M059J (cell line): ENCODE measurements at places on chromosomes 1 and 21.

- no peak for DNase-seq
Observed at GRCh38 chr1:86487811-86488141, 19.0 kb downstream of the CLCA1 start.

DNA sequence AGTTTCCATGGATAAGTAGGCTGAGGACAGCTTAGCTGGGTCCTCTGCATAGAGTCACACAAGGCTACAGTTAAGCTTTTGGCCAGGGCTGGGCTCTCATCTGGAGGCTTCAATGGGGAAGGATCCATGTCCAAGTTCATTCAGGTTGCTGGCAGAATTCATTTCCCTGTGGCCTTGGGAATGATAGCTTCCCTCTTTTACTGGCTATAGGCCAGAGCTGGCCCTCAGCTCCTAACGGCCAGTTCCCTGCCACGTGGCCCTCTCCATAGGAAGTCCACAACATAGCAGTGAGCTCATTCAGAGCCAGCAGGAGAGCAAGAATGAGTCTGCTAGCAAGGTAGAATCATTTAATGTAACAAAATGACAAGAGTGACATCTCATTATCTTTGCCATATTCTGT is 15.1 kb upstream of the PODN start:
- DNase-seq = peak; percentile 87

GRCh38 chr1:226668173-226668560 is 70.9 kb downstream of the ITPKB start:
- DNase-seq = no peak

DNA sequence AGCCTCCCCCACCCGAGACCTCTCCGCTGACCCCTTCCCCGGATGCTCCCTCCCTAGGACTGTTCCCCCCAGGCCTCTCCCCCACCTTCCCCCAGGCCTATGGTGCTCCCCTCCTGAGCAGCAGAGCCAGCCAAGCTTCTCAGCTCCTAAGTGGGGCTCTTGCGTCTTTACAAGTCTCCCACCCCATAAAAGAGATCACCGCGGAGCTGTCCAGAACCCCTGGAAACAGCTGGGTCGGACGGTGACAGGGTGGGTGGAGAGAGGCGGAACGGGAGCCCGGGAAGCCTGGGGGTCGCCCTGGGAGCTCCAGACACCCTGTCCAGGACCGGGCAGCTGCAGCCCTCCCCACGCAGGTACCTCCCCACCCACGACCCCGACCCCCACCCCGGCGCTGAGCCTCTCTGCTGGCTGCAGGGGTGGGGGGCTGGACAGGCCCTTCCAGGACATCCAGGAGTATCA is 61.2 kb downstream of the WNT9A start:
- DNase-seq = no peak

- no peak for DNase-seq
Observed at GRCh38 chr21:14271053-14271452, 55.1 kb downstream of the RBM11 start.

- DNase-seq = no peak
Observed at GRCh38 chr1:10475510-10475909, 760 bp downstream of the PEX14 start.

- no peak for DNase-seq
Observed at GRCh38 chr1:184959626-184960025, 14.7 kb downstream of the NIBAN1 start.

- peak; percentile 28 for DNase-seq
Observed at GRCh38 chr1:20061866-20062265, 8.1 kb upstream of the PLA2G5 start.

DNA sequence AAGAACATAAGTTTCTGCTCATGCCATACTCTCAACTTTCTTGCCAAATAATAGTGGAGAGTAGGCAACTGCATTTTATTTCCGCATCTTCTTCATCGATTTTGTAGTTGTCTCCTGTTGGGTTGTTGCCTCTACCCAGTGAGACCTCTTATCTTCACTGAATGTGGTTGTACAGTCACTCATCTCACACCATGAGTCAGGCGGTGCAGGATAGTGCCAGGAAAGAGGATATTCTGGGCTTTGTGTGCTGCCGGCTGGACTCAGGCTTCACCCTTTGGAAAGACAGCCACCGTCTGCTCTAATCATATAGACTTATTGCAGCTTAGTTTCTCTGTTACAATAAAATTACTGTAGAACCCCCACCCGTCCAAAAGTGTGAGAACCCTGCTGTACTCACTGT is 154.3 kb upstream of the USP24 start:
- peak; percentile 62 for DNase-seq

DNA sequence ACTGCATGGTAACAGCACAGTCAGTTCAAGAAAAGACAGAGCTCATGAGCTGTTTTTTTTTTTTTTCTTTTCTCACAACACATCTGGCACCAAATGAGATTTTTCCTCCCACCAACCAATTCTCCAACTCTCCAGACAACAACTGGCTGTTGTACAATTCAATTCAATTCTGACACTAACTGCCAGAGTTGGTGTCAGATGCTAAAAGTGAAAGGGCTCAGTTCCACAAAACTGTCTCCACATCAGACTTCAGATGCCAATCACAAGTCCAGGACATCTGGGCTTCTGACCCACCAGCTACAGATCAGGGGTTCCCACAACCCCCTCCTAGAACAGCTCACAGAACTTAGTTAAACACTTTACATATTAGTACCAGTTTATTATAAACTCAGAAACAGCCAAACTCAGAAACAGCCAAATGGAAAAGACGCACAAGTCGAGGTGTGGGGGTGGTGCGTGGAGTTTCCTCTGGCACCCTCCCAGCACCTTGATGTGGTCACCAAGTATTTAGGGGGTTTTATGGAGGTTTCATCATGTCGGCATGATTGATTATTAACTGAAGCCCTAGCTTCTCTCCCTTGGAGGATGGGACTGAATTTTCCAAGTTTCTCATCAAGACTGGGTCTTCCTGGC is 39.2 kb upstream of the LRRC8D start:
- DNase-seq = no peak

- peak; percentile 4 for DNase-seq
Observed at GRCh38 chr1:171645553-171646248, 6.8 kb downstream of the MYOC start.

DNA sequence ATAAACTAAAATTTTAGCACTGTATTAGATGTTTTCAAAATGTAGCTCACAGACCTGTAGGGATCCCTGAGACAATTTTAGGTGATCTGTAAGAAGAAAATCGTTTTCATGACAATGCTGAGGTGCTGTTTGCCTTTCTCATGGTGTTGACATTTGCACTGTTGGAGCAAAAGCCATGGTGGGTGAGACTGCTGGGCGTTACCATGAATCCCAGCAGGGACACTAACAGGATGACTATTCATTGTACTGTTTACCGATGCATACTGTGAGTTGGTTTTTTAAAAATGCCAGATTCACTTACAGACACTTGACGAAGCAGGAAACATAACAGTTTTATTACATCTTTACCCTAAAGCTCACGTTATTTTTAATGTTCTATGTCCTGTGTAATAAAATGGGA is 468.5 kb downstream of the PCP4 start:
- no peak for DNase-seq

GRCh38 chr1:239128541-239128940 is 257.8 kb upstream of the CHRM3 start:
- no peak for DNase-seq

DNA sequence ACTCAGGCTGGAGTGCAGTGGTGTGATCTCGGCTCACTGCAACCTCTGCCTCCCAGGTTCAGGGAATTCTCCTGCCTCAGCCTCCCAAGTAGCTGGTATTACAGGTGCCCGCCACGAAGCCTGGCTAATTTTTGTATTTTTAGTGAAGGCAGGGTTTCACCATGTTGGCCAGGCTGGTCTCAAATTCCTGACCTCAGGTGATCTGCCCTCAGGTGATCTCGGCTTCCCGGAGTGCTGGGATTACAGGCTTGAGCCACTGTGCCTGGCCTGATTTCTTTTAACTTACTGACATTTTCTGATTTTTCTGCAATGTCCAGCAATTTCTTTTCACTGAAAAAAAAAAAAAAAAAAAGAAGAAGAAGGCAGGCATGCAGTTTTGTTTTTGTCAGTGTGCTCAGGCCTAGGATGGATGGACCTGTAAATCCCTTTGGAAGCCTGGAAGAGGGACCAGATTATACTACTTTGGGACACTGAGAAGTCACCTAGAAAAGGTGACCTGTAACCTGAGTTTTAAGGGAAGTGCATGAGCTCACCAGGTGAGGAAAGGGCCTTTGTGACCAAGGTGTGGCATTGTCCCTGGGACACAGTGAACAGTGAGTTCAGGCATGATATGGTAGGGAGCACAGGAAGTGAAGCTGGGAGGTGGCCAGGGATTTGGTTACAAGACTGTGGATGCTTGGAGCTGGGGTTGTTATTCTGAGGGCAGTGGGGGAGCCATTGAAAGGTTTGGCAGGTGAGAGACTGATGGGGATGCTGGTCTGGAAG is 2.7 kb upstream of the TMEM61 start:
- DNase-seq = no peak

DNA sequence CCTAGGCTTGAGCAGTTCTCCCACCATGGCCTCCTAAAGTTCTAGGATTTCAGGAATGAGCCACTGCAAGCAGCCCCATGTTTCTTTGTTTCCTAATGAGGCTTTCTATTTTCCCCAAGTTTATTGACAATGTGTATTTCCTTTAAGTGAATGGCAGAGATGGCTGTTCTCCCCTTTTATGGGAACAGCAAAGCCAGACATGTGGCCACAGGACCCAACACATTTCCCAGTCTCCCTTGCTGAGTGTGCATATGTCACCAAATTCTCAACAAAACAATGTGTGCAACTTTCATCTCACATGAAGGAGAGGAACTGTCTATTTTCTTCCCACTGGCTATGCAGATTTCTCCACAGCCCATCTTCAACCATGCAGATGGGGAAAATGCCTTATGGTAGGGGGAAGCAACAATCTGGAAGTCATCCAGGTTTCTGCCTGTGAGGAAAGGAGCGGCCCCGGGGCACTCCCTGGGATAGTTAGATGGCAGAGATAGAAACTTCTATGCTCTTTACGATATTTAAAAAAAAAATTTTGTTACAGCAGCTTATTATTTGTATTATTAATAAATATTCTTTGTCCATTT is 28.6 kb upstream of the MAP10 start:
- no peak for DNase-seq

- DNase-seq = no peak
Observed at GRCh38 chr1:79262745-79263258, 256.3 kb upstream of the ADGRL4 start.

DNA sequence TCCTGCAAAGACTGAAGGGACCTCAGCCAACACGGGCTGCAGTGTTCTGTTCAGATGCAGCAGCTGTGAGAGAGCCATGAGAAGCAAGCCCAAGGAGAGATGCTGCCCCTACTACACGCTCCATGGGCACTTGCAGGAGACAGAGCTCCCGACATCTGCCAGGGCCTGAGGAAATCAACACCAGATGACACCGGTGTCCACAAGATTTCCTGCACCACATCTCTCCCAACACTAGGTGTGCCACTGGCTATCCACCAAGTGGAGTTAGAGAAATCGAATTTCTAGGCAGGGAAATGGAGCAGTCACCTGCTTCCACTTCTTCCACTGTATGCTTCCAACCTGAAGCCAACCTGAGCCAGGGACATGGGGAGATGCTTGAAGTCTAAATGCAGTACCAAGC is 445.3 kb downstream of the RWDD3 start:
- DNase-seq = no peak

DNA sequence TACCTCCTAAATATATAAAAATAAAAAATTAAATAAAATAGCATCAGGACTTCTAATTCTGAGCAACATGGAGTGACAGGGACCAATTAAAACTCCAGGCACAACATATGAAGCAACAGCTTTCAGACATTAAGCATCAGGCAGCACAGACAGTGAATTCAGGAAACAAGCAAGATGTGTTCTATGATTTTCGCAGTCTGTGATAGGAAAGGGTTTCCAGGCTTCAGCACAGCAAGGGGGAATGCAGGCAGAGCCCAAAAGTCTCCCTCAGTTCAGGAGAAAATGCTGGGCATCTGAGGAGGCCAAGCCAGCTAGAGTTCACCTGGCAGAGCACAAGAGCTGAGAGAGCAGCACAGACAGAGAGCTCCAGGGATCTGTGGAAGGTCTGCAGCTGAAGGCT is 22.2 kb upstream of the CTTNBP2NL start:
- DNase-seq = no peak

DNA sequence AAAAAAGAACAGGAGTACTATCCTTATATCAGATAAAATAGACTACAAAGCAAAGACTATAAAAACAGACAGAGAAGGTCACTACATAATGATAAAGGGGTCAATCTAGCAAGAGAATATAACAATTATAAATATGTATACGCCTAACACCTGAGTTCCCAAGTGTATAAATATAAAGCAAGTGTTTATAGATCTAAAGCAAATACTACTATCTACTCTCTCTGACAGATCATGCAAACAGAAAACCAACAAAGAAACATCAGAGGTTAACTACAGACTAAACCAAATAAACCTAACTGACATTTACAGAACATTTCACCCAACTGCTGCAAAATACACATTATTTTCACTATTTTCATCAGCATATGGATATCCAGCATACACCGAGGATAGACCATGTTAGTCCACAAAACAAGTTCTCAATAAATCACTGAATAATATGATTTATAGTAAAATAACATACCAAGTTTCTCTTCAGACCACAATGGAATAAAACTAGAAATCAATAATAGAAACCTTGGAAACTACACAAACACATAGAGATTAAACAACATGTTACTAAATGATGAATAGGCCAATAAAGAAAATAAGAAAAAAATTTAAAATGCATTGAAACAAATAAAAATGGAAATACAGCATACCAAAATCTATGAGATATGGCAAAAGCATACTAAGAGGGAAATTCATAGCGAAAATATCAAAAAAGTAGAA is 22.7 kb downstream of the UCHL5 start:
- DNase-seq = no peak

- DNase-seq = peak; percentile 25
Observed at GRCh38 chr1:25544819-25545218, 1.4 kb downstream of the LDLRAP1 start.

GRCh38 chr1:234633246-234634003 is 23.4 kb upstream of the IRF2BP2 start:
- DNase-seq = no peak

DNA sequence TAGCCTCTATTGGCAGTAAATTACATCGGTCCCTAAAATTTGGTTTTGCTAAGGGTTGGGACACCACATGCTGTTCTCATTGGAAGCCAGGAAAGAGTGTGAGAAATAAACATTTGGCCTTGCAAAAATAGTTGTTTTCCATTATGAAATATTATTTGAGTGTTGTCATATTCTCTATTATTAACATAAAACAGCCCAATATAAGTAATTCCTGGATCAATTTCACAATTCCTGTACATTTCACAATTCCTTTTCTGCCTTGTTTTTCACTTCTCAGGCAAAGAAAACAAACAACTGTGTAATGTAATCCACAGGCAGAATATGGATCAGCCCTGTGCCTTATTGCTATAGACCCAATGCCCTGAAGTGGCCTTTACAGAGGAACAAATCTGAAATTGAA is 40.5 kb downstream of the C1orf87 start:
- DNase-seq = no peak

GRCh38 chr1:76065270-76065669 is 9.3 kb upstream of the ST6GALNAC3 start:
- no peak for DNase-seq
